ENCODE measurements at places on chromosomes 3 and 15.
A peak's percentile ranks its signal among the peaks of the same experiment; 100 is the strongest.

DNA sequence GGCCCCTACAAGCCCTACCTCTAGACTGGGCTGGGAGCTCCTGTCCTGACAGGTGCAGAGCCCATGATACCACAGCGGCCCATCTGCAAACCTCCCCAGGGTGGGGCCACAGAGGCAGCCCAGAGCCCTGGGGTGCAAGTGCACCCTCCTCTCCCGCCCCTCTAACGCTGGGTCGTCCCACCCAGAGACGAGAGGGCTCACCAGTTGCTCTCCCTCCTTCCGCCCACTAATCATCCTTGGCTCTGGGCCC, 742 bp downstream of the TNK2 start:
- DNase-seq: peak; percentile 55

- no peak for DNase-seq
Observed at GRCh38 chr3:179615458-179616173, 11.0 kb downstream of the NDUFB5 start.

DNA sequence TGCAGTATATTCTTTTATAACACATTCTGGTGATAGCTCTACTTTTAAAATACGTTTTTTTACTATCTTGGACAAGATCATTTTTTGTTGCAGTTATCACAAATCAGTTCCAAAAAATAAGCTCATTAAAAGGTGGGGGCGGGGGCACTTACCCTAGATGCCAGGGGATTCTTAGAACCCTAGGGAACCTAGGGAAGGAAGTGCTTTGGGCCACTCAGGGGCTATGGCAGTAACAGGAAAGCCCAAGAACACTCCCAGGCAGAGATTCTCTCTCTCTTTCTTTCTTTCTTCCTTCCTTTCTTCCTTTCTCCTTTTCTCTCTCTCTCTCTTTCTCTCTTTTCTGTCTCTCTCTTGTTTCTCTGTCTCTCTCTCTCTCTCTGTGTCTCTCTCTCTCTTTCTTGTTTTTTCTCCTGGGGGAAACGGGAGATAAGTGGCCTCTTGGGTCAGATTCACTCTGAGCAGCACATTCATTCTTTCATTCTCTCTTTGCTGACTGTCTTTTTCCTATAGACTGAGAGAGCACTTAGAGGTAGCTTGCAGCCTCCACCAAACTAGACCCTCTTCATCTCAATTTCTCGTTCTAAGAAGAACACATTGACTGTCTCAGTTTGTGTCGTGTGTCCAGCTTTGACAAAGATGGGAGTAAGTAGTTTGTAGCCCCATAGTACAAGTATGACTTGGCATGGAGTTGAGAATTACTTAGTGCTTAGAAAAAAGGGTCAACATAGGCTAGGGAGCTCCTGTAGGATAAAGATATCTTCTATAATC, 16.6 kb downstream of the SCAANT1 start:
- no peak for DNase-seq

GRCh38 chr15:70353606-70354345, 256.1 kb upstream of the TLE3 start:
- no peak for DNase-seq

DNA sequence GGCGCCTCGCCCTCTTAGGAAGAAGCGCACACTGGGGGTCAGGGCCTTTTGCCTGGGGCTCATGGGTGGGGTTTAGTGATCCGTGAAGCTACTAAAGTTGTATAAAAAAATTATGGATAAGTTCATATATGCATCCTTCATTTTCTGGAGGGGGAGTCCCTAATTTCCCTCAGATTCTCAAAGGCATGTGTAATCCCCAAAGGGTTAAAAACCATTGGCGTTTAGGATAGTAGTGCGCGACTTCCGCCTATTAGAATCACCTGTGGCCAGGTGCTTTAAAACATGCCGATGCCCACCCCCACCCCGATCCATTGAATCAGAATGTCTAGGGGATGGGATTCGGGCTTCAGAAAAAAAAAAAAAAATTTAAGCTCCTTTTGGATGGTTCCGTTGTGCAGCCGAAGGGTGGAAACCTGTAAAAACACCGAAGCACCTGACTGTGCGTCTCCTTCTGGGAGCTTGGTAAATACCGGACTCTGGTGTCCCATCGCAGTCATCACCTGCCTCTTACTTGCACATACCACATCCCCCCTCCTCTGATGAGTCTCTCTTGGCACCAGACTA, 570 bp downstream of the APH1B start:
- no peak for DNase-seq

DNA sequence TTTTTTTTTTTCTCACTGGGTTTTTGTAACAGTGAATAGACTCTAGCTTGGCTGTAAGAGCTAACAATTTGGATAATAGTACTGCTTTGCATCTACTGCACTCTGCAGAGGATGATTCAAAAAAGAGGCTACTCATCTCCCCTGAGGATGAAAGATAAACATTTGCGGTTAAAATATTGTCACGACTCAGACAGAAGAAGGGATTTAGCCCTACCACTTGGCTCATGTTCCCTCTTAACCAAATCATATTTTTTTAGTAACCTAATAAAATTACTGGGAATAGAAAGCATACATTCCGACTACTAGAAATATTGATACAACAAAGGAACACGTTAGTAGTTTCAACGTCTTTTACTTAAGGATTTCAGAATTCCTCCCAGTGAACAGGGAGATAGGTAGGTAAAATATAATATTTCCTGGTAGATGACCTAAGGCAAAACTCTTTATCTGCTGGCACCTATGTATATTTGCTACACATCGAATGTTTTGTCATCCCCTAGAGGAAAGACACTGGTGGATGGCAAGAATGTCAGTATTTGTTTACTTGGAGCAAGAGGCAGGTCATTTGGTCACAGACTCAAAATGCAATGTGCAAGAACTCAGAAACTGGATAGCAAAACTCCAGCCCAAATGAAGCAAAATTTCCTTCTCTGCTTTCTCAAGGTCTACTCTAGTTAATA, 110.8 kb downstream of the GREM1 start:
- no peak for DNase-seq

- no peak for DNase-seq
Observed at GRCh38 chr3:127065561-127066290, 82.8 kb downstream of the PLXNA1 start.

DNA sequence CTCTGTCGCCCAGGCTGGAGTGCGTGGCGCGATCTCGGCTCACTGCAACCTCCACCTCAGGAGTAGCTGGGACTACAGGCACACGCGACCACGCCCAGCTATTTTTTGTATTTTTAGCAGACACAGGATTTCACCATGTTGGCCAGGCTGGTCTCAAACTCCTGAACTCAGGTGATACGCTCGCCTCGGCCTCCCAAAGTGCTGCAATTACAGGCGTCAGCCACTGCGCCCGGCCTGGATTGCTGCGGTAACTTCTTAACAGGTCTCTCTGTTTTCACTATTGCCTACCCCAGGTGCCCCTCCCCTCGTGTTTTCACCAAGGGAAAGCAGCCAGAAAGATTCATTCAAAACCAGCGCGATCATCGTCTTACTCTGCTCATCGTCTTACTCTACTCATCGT, 10.5 kb downstream of the ADAMTS7 start:
- DNase-seq: no peak

DNA sequence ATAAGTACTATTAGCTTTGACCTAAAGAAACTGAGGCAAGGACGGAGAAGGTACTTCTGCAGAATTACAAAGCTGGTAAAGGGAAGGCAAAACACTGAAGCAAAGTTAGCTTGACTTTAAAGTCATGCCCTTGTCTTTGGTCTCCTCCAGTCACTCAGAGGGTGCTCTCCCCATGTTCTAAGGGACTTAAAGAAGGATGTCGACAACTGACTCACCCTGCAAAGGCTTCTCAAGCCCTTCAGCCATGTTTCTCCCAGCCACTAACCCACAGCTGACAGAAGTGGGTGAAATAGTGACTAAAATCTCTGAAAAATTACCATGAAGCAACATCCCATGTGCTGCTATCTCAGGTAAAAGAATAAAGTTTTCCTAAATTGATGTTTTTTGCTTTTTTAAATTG, 46.4 kb downstream of the SUCLG2 start:
- DNase-seq: no peak

- DNase-seq: no peak
Observed at GRCh38 chr3:72082776-72083462, 298.0 kb upstream of the PROK2 start.

DNA sequence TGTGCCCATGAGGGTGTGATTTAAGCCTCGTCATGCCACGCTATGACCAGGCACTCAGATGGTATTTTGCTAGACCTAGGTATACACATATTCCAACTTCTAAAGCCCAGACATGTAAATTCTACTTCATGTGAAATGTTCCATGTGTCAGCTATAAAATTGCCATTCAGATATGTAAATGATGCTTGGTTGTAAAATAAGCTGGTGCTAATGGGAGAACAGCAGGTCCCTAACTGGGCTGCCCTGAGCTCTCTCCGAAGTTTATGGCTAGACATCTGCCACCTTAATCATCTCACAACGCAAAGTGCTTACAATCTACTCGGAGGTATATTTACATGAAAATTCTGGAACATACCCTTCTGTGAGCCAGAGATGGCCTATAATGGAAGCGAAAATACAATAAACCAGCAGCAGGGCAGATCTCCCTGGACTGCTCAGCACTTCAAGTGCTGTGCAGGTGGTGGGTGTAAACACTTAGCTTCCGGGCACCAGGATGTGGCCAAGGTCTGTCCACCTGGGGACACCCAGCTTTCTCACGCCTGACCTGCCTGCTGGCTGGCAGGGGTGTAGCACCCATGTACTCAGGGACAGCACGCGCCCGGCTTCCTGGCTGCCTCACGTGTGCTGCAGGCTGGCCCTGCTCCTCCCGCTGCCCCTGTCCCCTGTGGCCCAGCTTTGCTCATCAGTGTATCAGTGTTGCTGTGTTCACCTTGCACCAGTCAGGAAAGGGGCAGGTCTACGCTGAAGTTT, 82.0 kb downstream of the CHDH start:
- DNase-seq: no peak

DNA sequence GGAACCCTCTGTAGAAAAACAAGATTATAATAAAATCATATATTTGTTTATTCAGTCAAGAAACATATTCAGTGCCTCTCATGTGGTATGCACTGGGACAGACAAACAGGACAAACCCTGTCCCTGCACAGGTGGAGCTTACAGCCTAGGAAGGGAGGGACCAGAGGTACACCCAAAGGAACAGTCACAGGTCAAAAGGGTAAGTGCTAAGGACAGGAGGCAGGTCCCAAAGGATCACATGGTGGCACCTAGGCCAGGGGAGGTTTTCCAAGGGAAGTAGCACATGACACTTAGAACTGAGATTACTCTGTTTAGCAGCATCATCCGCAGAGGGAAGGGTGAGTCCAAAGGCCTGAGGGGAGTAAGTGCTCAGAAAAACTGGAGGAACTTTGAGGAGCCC, 254.4 kb upstream of the ARRDC4 start:
- no peak for DNase-seq

DNA sequence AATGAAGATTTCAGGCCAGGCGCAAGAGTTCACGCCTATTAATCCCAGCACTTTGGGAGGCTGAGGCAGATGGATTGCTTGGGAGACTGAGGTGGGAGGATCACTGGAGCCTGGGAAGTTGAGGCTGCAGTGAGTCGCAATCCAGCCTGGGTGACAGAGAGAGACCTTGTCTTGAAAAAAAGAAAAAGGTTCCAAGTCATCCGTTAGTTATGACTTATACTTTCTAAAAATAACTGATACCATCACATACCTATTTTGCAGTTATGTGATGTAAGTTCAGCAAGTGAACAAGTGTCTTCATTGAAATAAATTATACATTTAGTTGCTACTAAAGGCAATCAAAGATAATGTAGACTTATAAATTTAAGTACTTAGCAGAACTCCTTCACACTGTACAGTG, 22.1 kb downstream of the CLPX start:
- no peak for DNase-seq

DNA sequence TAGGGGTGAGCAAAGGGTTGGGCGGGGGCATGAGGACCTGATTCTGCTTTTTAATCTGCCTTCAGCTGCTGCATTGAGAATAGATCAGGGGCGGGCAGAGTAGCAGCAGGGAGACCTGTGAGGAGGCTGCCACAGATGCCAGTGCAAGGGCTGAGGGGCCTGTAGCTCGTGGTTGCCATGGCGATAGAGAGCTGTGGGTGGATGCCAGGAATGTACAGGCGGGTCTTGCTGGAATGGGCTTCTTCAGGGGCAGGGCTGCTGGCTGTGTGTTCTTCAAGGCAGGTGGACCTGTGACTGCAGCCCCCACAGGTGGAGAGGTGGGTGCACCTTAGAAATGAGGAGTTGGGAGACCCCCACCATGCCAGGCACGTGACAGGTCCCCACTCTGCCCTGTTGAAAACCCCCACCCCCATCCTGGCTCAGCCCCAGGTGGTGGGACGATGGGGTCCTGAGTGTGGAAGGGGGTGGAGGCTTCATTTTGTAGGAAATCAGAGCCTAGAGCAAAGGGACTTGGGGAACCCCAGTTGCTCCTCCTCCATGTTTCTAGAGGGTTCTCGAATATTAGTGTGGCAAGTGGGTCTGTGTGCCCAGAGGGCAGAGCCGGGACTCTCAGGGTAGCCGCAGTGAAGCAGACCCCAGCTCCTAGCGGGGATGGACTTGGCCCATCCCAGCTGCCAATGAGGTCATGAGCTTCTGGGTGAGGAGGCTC, 38.3 kb downstream of the SLC6A6 start:
- no peak for DNase-seq

GRCh38 chr3:120324190-120324589, 25.0 kb downstream of the LRRC58 start:
- DNase-seq: no peak

- no peak for DNase-seq
Observed at GRCh38 chr3:151430821-151431484, 29.9 kb downstream of the IGSF10 start.

- no peak for DNase-seq
Observed at GRCh38 chr3:158465074-158465473, 105.9 kb upstream of the MLF1 start.

DNA sequence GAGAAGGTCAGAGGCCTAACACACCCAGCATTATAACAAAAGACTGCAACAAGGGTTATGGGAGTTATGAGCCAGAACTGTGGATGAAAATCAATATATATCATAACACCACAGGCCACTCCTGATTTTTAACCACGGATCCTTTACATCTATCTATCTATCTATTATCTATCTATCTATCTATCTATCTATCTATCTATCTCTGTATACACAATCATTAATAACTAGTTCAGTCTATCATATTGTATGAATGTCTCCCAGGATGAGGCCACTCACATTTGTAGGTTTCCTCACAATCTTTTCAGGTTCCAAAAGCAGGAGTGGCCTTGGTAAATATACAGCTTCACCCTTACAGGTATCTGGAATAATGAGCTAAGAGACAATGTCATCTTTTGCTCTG, 94.2 kb downstream of the PDCD6IP start:
- no peak for DNase-seq

GRCh38 chr15:29800491-29801366, 21.5 kb downstream of the TJP1 start:
- no peak for DNase-seq
